ENCODE measurements at places on chromosomes 4 and X. TPM values are rescaled to one million over a fixed set of nuclear protein-coding genes. Genes with fewer than 3 reads are reported as not detected.

DNA sequence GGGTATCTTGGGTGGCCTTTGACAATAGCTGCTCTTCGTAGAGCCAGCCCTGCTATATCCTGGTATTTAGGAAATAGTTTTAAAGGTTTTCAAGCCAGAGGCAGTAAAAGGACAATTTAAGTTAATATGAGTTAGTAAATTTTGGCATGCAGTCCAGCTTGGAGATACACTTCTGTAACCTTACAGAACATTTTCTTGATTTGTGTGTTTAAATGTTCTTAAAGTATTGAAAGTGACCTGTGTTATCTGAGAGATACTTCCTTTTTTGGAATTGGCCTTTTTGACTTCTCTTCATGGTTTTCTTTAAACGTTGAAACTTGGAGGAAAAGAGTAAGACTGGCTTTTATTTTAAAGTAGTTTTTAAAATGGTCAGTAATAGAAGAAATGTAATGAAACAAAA, 25.5 kb downstream of the PDLIM5 start:
- no peak for DNase-seq
- peaks cover 2% of the 10 kb centered on the region for H3K36me3 ChIP-seq
- no peaks in the 10 kb centered on the region for H3K27me3 ChIP-seq
- peaks cover 20% of the 10 kb centered on the region for H3K4me1 ChIP-seq
- no peak overlapping the region for H3K4me3 ChIP-seq

- no peaks in the 10 kb centered on the region for H3K27me3 ChIP-seq
- H3K4me1 ChIP-seq = no peaks in the 10 kb centered on the region
- no peak for DNase-seq
Measured at GRCh38 chr4:171583790-171584189, 229.4 kb upstream of the GALNTL6 start.

DNA sequence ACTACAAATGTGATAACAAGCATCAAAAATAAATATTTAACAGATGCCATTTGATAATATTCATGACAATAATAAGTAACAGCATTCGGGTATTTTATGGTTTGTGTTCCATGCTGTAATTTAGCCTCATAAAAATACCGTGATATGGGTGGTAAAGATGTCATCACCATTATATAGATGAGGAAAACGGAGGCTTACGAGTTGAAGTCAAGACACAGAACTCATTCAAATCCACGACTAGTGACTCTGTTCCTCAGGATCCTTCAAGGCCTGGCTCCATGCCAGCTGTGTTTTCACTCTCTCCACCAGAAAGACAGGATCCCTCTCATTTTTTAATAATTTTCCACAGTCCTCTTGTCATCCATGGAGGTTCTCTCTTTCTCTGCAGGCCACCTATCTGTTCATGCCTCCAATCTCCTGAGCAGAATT, 94.5 kb downstream of the APBB2 start:
- no peak for DNase-seq
- no peak overlapping the region for H3K4me3 ChIP-seq
- peaks cover 12% of the 10 kb centered on the region for H3K4me1 ChIP-seq
- H3K36me3 ChIP-seq = peaks cover 11% of the 10 kb centered on the region

Gene PABPC4L
- total RNA-seq = 4.5 TPM

Gene YIPF7
- total RNA-seq = 0.36 TPM

Measured in progenitor cell of endocrine pancreas (in vitro differentiated cells).